ENCODE measurements at places on chromosomes 1 and 21. TPM values are rescaled to one million over a fixed set of nuclear protein-coding genes. Genes with fewer than 3 reads are reported as not detected.

DNA sequence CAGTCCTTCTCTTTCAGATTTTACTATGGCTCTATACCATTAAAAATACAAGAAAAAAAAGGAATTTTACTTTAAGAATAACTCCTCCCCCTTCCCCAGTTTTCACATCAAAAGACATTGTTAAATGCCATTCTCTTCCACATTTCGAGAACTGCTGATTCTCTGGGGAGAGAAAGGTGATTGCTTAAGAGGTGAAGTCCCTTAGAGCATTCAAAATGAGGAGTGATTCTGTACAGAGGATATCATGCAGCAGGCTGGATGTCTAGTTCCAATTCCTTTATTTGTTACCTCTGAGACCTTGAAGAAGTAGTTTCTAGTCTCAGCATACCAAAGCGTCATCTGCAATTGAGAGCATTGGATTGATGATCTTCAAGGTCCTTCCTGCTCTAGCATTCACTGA, 46.9 kb downstream of the FMO3 start:
- no peak for DNase-seq

DNA sequence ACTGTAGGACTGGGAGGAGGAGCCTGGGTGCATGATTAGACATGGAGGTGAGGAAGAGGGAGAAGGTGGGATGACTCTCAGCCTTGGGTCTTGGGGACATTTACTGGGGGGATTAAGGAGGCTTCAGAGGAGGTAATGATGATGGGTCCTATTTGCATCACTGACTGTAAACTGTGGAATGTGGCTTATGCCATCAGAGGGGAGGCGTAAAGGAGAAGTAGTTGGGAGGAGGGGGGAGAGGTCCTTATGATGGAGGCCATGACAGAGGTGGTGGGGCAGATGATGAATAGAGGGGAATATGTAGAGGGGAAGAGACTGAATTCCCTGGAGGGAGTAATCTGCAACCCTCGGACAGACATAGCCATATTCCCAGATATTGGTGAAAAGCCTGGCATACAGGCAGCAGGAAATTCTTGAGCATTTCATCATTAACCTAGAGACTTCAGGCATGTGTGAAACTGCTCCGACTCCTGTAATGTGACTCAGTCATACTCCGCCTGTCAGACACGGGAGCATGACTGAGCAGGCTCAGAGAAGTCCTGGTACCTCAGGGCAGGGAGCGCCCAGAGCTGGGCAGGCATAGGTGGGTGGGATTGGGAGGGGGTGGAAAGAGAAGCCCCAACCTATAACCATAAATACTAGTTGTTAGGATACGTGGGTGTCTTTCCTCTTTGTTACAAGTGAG, 8.0 kb upstream of the LCE5A start:
- DNase-seq = no peak

LCE1C gene
- total RNA-seq = not detected

DNA sequence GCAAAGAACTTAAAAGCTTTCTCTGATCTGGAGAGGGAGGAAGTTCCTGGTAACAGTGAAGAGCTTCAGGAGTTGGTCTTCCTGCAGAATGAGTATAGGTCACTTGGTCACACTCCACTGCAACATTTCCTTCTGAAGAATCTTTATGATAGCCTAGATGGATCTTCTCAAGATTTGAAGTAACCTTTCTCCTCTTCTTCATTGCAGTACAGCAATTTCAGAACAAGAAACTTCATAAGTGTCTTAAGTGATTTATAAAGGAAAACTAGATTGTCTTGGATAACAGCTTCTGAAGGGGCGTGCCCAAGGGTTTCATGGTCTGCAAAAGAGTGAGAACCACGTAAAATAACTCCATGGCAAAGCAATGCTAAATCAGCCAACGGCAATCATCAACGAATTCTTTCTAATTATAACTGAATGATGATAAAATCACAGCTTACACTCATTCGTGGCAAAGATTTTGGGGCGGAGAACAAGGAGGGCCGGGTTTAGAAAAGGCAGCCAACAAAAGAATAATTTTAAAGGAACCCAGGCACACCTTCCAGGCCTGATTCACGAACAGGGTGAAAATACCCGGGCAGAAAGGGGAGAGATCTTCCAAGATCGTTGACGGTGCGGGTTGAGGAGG, 53.9 kb upstream of the ASPM start:
- DNase-seq = peak; percentile 32

CA14 gene
- 0.22 TPM for total RNA-seq

DNA sequence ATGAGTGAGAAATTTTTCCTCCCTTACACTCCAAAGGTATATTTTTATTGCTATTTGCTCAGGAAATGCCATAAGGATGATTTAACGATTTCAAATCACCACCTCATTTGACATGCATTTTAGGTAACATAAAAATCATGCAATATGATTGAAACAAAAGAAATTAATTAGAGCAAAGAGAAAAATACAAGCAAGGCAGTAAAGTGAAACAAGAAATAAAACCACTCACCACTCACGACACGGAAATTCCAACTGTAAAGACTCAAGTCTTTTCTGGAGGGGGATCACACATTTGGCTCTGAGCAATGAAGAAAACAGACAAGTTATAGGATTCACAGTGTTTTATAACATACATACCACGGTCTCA, 86.8 kb upstream of the ARHGAP29 start:
- no peak for DNase-seq

- DNase-seq = no peak
These were observed 8.8 kb upstream of the TENT5B start for GRCh38 chr1:27021354-27022031.

- peak; percentile 58 for DNase-seq
These were observed 36.7 kb upstream of the FAM163A start for GRCh38 chr1:179706339-179706941.

DNA sequence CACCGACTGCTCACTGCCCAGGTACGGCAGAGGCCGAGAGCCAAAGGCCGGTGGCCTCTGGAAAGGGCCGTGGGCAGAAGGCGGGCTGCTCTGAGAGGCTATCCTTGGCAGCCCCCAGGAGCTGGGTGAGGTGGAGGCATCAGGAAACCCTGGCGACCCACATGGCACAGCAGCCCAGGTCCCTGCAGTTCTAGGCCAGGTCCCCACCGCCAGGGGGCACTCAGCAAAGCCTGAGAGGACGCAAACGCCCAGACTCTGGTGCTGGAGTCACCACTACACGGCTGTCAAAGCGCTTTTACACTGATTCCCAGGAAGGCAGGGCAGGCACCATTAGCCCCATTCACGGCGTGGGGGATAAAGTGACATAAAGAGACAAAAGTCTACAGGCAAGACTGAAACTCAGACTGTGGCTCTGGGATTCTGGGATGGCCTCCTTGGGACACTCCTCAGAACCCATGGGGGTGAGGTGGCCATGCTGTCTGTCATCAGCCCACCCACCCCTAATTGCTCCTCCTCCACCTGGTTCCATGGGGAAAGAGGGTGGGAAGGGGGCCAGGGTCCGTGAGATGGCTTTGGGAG, 4.9 kb downstream of the PLEKHG5 start:
- peak; percentile 92 for DNase-seq

AKNAD1 gene
- total RNA-seq = not detected

DNA sequence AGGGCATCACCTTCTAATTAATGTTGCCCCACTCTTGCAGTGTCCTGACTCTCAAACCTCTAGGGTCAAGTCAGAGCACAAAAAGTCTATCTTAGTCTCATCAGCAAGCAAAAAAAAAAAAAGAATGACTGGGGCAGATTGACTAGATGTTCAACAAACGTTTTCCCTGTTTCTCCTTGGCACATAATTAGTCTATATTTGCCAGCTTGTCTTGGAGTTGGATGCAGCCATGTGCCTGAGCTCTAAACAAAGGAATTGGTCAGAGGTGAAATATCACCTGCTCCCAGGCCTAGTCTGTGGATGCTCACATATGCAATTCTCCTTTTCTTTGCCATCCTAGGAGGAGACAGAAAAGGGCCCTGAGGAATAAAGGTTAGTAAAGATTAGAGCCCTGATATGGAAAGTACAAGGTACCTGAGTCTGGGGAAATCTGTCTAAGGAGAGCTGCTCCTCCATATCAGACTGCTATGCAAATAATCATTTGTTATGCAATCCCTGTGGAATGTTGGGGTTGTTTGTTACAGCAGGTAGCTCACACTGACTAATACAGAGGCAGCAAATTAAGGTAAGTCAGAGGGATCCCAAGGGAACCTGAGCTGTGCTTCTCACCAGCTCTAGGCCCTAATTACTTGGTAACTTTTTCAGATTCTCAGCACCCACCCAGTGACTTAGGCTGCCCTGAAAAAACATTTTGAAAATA, 130.8 kb downstream of the BRINP2 start:
- no peak for DNase-seq

- peak; percentile 18 for DNase-seq
These were observed 38.9 kb upstream of the HSD3B1 start for GRCh38 chr1:119467857-119468668.

- no peak for DNase-seq
These were observed 665 bp downstream of the EFHD2 start for GRCh38 chr1:15410223-15410883.

DNA sequence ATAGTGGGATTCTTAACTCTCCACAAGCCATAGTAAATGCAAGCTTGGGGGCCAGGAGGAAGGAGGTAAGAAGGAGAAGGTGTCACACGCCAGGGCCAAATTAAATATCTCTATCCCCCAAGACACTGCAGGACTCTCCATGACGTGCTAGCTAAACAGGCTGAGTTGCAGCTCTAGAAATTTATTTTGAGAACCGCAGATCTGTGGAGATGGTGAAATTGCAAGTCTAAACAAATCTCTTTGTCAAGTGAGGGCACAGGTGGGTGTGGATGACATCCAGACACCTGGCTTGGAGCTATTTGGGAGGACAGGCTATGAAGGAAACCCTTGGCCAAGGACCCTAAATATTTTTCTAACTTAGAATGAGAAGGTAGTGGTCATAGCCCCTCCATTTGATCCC, 39.5 kb upstream of the USP1 start:
- DNase-seq = no peak

GRCh38 chr1:150564051-150564991, 15.1 kb downstream of the MCL1 start:
- no peak for DNase-seq

TTC34 gene
- 0.44 TPM for total RNA-seq

DNA sequence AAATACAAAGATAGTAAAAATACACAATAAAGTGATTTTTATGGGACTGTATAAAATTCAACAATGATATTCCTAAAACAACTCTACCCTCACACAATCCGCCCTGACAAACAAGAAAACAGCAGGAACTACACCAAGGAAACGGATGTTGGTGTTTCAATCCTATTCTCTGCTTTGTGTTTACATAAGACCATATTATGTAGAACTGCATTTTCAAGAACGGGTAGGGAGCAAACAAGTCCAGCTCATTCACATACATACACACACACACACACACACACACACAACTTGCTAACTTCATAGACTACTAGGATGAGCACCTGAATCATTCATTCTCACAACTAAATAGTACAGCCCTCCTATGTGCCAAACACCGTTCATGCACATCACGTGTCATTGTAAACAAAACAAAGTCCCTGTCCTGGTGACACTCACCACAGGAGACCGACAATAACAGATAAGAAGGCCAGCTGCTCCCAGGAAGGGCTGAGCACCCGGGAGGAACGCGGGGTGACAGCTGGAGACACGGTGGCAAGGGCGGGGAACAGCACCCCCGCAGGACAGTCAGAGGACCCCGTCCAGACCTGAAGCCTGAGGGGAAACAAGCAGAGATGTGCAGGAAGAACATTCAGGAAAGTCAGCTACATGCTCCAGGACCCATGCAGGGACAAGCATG, 43.0 kb downstream of the NPHP4 start:
- no peak for DNase-seq

OR2L2 gene
- 0.10 TPM for total RNA-seq
